ENCODE measurements at places on chromosomes 2 and 18.

GRCh38 chr2:107627164-107627563, 199.5 kb upstream of the RGPD4 start:
- no peak for DNase-seq

GRCh38 chr2:113058998-113059960, at the start of gene IL36RN:
Gene IL36RN (plus strand): TSS chr2:113059198. CDS start chr2:113059439, 241 bp downstream.
- DNase-seq, result no peak

DNA sequence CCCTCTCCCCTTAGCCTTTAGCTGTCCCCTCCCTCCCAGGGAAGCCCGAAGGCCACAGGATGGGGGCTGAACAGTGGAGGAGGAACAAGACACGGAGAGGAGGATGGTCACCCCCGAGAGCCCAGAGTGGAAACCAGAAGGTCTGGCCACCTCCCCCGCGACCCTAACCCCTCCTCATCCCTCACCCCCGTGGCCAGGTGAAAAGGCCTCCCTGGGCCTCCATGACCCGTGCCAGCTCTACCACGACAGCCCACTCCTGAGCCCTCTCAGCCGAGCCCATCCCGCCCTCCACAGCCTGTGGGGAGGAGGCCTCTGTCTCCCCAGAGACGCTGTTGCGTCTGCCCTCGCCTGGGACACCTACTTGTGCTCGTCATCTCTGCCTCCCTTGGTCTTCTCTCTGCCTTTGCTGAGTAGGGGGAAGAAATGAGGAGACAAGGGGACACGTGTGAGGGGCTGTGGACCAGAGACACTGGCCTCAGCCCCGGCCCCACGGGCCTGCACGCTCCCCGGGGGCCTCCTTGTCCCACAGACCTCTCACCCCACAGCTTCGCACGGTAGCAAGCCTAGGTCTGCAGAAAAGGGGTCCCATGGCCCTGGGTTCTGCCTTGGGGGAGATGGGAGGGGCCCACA, 32.5 kb upstream of the OTOF start:
- no peak for DNase-seq

DNA sequence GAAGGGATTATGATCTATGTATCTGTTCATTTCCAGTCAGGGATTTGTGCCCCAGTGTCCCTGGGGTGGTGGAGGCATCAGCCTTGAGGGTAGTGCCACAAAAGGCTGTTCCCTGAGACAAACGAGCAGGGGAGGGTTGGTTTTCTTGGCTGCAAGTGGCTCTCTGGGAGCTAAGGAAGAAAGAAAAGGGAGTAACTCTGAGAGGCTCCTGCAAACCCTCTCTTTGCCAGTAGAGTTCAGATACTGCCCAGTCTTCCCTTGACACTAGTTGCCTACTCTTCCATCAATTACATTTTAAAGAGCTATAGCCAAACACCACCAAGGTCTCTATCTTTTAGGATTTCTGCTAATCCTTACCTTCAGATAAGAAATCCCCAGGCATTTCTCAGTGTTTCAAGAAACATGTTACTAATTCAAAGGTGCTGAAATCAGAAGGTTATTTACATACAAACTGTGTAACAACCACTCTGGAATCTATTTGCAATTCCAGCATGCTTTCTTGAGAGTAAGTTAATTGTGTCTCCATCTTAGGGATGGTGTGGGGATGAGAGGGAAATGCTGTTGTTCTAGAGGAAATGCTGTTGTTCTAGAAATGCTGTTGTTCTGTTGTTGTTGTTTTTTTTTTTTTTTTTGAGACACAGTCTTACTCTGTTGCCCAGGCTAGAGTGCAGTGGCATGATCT, 18.7 kb upstream of the KCTD1 start:
- no peak for DNase-seq

GRCh38 chr2:161836664-161837063, 212.4 kb downstream of the SLC4A10 start:
- DNase-seq, result no peak

DNA sequence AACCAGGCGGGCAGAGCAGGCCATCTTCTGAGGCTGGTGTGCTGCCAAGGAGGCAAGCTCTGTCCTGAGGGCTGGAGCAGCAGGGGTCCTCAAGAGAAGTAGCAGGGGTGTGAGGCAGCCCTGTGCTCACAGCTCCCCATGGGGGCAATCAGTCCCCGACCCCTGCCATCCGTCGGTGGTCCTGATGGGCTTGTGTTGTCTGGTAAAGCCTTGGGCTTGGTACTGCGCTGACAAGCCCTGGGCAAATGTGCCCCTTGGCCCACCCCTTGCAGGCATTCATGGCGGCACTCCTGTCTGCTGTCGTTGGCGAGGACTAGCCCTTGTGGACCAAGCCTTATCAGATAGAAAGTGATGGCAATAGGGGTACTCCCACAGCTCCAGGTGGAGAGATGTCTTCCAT, 22.6 kb upstream of the SCLY start:
- DNase-seq, result no peak

GRCh38 chr2:159118859-159119500, 150.5 kb downstream of the TANC1 start:
- no peak for DNase-seq

DNA sequence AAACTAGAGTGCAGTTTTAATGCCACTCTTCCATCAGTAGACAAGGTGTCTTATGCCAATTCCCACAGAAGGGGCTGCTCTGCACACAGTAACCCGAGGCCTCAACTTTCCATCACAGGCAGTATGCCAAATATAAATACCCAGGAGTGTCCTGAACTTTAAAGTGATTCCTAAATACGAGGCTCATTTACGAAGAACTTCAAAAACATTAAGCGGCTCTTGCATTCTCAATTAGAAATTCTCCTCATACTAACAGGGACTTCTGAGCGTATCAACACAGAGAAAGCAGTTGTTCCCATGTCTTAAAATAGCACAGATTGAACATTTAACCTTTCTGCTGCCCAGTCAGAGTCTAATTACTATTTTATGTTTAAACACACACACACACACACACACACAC, 638.6 kb downstream of the ERBB4 start:
- no peak for DNase-seq

GRCh38 chr2:99615247-99615771, 125.5 kb upstream of the REV1 start:
- DNase-seq, result peak; percentile 15

DNA sequence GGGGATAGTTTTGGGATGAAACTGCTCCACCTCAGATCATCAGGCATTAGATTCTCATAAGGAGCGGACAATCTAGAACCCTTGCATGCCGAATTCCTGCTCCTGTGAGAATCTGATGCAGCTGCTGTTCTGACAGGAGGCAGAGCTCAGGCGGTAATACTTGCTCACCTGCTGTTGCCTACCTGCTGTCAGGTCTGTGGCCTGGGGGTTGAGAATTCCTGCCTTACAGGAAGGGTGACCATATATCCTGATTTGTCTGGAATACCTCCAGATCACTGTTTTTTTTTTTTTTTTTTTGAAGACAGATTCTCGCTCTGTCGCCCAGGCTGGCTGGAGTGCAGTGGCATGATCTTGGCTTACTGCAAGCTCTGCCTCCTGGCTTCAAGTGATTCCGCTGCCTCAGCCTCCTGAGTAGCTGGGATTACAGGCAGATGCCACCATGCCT, 21.7 kb downstream of the ACSL3 start:
- no peak for DNase-seq

DNA sequence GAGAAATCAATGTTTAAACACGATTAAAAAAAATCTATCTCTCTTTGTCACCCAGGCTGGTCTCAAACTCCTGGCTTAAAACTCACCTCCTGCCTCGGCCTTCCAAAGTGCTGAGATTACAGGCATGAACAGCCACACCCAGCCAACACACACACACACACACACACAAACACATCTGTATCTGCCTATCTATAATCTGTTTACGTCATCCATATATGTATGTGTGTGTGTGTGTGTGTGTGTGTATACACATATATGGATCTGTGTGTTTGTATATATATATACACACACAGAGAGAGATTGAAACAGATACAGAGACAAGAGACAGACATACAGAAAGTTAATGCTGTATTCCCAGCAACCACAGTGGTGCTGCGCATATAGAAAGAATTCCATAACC, 497.1 kb downstream of the DSC3 start:
- DNase-seq, result no peak

- no peak for DNase-seq
Observed at GRCh38 chr2:62320657-62321357, 124.9 kb downstream of the B3GNT2 start.

DNA sequence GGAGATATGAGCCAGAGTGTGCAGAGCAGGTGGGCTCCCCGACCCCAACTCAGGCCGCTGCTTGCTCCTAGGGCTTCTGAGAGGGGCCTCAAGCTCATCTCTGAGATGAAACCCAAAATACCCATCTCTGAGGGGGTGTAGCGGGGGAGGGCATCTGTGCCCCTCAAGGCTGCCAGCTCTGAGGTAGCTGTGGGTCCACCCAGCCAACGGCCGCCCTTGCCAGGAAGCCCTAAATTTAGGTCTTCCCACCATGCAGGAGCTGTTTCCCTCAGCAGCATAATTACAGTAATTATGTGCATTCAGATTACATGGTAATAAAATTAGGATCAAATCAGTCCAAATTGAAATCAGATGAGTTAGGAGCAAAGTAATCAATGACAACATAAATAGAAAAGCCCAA, 97.8 kb upstream of the MCFD2 start:
- DNase-seq, result no peak

- no peak for DNase-seq
Observed at GRCh38 chr2:113767811-113768460, 11.5 kb upstream of the SLC35F5 start.

GRCh38 chr2:200350850-200351285, 44.4 kb downstream of the SPATS2L start:
- DNase-seq, result no peak

DNA sequence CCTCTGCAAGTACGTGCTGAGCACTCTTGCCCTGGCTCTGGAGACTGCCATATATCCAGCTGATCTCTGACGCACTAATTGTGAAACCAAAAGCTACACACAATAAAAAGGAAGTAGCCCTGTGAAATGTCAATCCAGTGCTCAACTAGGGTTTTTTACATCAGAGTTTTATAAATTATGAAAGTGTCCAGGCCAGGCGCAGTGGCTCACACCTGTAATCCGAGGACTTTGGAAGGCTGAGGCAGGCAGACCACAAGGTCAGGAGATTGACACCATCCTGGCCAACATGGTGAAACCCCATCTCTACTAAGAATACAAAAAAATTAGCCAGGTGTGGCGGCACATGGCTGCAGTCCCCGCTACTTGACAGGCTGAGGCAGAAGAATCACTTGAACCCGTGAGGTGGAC, 24.5 kb upstream of the PEX13 start:
- DNase-seq, result no peak

- DNase-seq, result no peak
Observed at GRCh38 chr2:66962716-66963115, 434.4 kb upstream of the ETAA1 start.

- DNase-seq, result no peak
Observed at GRCh38 chr2:27441226-27441926, 805 bp upstream of the KRTCAP3 start.

DNA sequence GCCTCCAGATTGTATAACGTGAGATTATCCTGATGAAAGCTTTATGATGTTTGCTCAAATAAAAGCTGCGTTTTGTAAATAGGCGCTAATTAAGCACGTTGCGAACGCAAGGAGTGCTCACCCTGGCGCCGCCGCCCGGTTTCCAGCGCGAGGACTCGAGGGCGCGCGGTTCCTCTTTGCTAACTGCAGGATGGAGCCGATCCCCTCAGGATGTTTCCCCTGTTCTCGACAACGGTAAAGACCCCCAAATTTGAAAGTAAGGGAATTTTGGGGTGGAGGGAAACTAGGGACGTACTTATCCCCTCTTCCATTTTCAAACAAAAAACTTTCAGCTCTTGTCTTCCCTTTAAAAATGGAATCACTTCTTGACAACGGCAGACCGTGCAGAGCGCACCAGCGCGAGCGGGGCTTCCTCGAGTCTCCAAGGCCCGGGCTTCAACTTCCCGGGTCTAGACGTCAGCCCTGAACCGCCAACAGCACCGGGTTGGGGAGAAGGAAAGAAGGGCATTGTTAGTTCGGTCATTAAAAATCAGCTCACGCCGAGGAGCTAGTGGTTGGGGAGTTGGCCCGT, 1.1 kb upstream of the GBX2 start:
- DNase-seq, result no peak

GRCh38 chr2:154125891-154126290, 254.2 kb downstream of the GALNT13 start:
- DNase-seq, result no peak

- DNase-seq, result no peak
Observed at GRCh38 chr2:196101325-196101991, 32.8 kb upstream of the DNAH7 start.

GRCh38 chr2:143264851-143265250, 135.6 kb downstream of the ARHGAP15 start:
- no peak for DNase-seq

DNA sequence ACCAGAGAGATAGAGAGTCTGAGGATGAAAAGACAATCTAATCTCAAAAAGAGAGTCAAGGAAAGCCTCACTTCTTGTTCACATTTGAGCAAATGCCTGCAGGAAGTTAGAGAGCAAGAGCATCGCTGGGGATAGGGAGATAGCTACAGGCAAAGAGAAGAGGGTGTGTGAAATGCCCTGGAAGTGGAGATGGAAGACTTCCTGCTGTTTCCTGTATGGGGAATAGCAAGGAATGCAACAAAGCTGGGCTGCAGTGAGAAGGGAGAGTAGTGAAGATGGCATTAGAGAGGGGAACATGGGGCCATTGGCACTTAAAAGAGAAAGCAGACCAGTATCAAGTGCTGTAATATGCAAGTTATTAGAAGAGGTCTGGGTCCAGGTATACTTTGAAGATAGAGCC, 488.6 kb downstream of the METTL4 start:
- no peak for DNase-seq

DNA sequence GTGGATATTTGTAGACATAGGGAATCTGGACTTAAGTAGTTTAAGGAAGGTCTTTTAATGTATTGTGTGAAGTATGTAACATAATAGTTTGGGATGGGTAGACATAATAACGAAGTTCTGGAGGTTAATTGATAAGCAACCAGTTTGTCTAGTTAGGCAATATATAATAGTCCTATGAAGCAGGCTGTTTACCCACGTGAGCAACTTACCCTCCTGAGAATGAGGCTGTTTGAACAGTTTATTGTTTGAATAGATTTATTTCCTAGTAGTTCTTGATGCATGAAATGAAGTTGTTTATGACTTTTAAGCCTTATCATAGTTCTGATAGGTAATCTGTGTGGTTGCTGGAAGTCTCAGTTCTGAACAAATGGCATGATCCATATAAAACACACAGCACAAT, 361.5 kb downstream of the GALNT13 start:
- DNase-seq, result no peak

DNA sequence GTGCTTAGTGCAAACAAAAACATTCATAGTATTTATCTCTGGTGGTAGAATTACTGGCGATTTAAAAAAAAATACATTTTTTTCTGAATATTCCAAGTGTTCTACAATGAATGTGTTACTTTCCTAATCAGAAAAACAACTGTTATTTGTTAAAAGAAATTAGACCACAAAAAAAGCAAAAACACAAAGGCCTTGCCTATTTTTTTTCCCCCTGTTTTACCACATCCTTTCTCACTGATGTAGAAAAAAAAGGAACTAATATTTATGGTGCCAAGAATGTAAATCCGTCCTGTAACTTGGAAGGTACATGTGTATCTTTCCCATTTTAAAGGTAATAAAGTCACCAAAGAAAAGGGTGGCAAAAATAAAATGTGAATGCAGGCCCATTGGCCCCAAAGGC, 28.4 kb upstream of the MGAT4A start:
- no peak for DNase-seq

Data from nucleus accumbens (tissue), 56 donors.